Immature natural killer cell (primary cell): ENCODE measurements at places on chromosomes 1 and 21.

GRCh38 chr1:237012788-237013383 lies 8.6 kb upstream of the MT1HL1 start:
- DNase-seq = no peak

DNA sequence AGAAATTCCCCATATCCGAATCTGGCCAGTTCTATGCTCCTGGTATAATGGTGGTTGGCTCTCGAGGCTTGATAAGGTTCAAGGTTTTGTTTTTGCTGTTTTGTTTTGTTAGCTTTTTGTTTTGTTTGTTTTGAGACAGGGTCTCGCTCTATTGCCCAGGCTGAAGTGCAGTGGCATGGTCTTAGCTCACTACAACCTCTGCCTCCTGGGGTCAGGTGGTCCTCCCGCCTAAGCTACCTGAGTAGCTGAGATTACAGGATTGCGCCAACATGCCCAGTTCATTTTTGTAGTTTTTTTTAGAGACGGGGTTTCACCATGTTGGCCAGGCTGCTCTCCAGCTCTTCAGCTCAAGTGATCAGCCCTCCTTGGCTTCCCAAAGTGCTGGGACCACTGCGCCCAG lies 109.1 kb upstream of the ERRFI1 start:
- no peak for DNase-seq

GRCh38 chr1:116334868-116335635 lies 38.0 kb upstream of the ATP1A1 start:
- DNase-seq = no peak

DNA sequence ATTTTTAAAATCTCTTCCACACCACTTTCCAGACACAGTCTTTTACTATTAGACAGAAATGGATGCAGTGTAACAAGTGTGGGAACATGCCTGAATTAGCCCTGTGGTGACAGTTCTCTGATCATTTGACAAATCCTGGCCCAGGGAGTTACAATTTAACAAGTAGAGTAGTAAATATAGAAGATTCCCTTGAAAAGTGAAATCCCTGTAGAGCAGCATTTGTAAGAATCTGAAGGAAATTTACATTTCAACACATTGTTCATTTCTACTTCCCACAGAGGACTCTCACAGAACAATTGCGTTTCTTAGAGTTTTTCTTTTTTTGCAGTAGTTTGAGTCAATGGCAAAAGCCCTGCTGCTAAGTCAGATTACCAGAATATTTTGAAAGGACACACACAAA lies 458.3 kb upstream of the BRINP3 start:
- no peak for DNase-seq

DNA sequence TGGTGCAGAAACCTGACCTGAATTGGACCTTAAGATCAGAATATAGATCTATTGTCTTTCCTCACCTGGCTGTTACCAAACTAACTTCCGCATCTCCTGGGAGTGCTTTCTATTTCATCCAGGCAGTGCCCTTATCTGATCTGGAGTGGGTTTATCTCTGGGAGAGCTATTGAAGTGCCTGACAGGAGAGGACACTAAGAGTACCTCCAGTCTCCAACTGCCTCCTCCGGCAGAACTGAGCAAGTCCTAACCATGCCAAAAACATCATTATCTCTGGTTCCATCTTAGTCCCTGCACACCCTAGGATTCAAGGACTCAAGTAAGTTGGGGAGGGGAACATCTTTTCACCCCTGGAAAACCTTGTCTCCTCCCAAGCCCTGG lies 12.4 kb upstream of the KCNJ15 start:
- DNase-seq = no peak
